DMS79 (cell line): ENCODE measurements at places on chromosomes 5 and 9.

DNA sequence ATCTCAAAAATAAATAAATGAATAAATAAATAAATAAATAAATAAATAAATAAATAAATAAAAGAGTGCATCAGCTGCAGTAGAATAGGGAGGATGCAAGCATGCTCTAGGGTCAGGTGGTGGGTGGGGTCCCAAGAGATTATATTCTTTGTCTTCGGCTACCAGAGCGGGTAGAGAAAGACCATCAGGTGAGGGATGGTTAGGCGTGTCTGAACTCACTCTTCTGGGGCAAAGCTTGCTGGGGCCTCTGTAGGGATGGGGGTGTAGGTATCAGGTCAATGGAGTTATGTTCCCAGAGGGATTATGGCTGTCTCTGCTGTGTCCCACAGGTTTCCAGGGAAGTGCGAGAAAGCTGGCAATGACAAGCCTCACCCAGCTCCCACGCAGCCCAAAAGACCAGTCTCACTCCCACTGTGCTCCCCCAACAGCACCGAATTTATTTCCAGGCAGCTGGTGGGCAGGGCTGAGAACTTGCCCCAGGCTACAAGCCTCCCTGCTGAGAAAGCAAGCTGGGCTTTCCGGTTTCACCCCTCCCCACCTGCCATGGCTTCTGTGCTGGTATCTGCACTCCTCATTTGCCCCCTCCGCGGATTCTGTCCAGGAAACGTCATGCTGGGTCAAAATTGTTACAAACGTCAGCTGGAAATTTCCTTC lies 180.8 kb downstream of the LURAP1L start:
- DNase-seq, result no peak

- no peak for DNase-seq
Measured at GRCh38 chr9:112158656-112159367, 16.3 kb downstream of the SUSD1 start.

GRCh38 chr5:157511651-157512644 lies 51.9 kb downstream of the NIPAL4 start:
- no peak for DNase-seq

- DNase-seq, result no peak
Measured at GRCh38 chr5:38994324-38994927, 79.8 kb downstream of the RICTOR start.

GRCh38 chr9:121700832-121701419 lies 49.5 kb downstream of the DAB2IP start:
- DNase-seq, result peak; percentile 16

GRCh38 chr9:136734837-136735496 lies 7.8 kb downstream of the LCN10 start:
- DNase-seq, result no peak

GRCh38 chr9:116791326-116791725 lies 104.2 kb downstream of the TRIM32 start:
- peak; percentile 31 for DNase-seq

- no peak for DNase-seq
Measured at GRCh38 chr5:163586531-163586956, 81.1 kb downstream of the MAT2B start.

GRCh38 chr5:15510092-15510491 lies 10.1 kb downstream of the FBXL7 start:
- no peak for DNase-seq

- DNase-seq, result no peak
Measured at GRCh38 chr9:114109124-114109523, 10.0 kb upstream of the KIF12 start.

- no peak for DNase-seq
Measured at GRCh38 chr9:118271331-118271730, 567.1 kb downstream of the TLR4 start.

DNA sequence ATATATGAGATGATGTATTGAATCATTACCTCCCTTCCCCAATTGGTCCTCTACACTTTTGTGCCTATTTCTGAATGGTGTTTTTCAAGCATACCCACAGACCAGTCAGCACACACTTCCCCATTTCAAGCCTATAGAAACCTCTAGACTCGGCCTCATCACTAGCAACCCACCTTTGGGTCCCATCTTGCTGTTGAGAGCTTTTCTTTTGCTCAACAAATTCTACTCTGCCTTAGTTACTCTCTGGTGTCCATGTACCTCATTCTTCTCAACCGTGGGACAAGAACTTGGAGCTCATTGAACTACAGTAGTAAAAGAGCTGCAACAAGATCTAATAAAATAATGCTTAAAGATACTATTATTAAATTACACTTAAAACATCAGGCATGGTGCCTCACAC lies 49.0 kb upstream of the KDM4C start:
- no peak for DNase-seq

DNA sequence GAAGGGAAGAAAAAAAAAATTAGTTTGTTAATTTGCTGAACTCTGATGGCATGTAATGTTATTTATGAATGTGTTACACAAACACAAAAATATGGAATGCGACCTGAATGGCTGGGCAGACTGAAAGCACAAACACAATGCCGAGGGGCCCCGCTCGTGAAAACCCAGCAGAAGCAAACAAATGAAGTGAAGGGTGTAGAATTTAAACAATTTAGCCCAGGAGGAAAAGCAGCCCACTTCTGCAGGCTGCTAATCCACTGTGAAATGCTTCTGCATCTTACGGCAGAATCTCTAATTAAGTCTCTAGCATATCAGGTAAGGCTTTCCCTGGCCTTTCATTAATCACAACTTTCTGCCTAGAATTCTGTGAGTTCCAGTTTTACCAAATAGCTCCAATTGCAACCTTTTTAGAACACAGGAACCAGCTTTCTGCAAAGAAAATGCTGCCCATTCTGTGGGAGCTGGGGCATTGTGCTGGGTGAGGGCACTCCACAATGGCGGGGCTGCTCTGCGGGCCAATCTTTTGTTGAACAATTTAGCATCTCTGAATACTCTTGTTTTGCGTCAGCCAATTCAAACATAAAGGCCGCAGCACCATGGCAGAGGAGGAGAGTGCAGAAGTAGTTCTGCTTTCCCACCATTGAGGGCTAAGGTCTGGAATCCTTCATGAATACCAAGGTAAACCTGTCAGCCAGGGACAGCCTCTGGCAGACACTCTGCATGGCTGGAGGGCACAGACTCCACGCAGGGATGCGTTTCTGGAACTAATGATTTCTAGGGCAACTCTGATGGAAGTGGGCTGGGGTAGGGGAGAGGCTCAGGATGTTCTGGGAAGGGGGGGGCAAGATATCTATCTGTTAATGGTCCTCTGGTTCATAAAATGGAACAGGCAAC lies 66.4 kb downstream of the PTCH1 start:
- no peak for DNase-seq
